Left colon (tissue), 2 donors: ENCODE measurements at places on chromosomes 4 and X. TPM values are rescaled to one million over a fixed set of nuclear protein-coding genes. Genes with fewer than 3 reads are reported as not detected.

DNA sequence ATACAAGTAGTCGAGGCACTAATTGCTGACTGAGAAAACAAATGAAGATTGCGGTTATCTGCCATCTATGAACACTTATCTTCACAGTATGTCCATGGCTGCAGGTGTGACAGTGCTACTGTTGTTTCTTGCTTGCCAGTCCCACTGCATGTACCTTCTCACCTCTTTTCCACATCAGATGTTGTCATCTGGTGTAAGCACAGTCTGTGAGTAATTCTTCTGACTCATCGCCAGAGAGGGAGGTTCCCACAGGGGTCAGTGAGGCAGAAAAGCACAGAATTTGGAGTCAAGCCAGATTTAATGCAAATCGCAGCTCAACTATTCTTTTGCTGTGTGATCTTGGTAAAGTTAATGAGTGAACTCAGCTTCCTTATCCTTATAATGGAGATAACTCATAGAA is 144.4 kb downstream of the GLRA2 start:
- DNase-seq, result no peak

DNA sequence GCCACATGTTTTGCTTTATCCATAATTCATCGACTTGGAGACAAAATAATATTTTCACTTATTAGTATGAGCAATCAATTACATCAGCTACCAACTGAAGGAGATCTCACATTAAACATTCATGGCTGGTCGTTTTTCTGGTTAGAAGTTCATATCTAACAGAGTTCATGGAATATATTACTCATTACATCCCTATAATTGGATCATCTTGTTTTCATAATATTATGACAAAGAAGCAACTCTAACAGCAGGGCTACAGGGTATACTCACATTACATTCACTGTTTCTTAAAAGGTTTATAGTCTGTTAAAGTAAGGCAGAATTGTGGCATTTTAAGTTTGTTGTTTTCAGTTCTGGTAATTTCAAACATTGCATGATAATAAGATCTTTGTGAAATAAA is 33.0 kb downstream of the GSTCD start:
- no peak for DNase-seq

DNA sequence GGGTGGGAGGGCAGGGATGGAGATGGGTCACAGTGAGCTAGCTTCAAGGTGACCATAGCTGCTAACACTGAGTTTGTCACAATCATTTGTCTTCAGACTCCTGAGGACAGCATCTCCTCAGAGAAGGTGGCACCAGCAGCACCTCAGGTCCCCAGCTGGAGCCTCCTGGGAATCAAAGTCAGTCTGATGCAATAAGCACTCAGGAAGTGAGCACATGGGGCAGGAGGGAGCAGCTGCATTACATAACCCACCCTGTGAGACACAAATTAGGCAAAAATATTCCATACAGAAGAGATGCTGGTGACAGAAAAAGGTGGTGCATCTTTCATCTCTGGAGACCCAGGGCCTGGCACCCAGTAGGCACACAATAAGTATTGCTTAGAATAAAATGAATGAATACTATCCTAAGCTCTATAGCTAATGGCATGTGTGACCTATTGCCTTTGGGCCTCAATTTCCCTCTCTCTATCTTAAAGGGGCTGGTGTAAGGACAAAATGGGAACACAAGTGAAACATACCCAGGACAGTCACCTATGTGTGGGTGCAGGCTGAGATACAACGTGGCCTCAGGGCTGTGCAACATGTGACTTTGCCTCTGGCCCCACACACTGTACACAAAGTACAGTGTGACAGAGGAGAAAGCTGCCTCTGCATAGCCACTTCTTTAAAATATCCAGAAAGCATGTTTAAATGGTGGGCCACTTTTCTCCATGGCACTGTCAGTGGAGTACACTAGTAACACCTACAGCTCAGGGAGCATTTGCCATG is 37.1 kb downstream of the SLC39A8 start:
- no peak for DNase-seq

- DNase-seq, result no peak
Observed at GRCh38 chrX:28998609-28999135, 411.4 kb downstream of the IL1RAPL1 start.

GRCh38 chr4:20255823-20256222 is 4.1 kb downstream of the SLIT2 start:
- no peak for DNase-seq

- DNase-seq, result no peak
Observed at GRCh38 chr4:56127716-56128115, 179.0 kb downstream of the CEP135 start.

- DNase-seq, result no peak
Observed at GRCh38 chr4:176270669-176271068, 1.6 kb upstream of the ASB5 start.

GRCh38 chr4:108940634-108941033 is 177.8 kb upstream of the ETNPPL start:
- no peak for DNase-seq

GRCh38 chr4:8101213-8102075 is 57.2 kb downstream of the ABLIM2 start:
- peak; percentile 92 for DNase-seq

GRCh38 chrX:70087857-70088630 is 25.8 kb downstream of the OTUD6A start:
- DNase-seq, result peak; percentile 15

DNA sequence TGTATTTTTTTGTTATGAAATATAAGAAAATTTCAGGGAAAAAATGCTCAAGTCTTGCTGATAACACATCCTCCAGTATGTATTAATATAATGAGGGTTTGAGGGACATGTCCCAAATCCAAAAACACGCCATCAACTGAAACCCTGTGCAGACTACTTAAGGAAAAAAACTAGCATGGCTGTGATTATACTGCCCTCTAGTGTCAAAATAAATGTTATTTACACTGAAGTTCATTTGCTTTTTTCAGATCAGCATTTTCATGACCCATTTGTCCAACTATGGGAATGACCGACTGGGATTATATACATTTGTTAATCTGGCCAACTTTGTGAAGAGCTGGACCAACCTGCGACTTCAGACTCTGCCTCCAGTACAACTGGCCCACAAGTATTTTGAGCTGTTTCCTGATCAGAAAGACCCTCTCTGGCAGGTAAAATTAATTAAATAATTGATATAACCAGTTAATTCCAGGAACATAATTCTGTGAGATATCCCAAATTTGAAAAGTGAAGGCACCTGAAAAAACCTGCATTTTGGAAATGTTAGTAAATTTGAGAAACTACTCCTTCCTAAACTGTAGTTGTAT is 128.5 kb downstream of the PRSS12 start:
- DNase-seq, result no peak

GRCh38 chr4:180398564-180398963 is 1844.6 kb upstream of the TENM3 start:
- DNase-seq, result no peak

- no peak for DNase-seq
Observed at GRCh38 chr4:104915864-104916263, 230.8 kb upstream of the TET2 start.

GRCh38 chrX:28988246-28988645 is 401.0 kb downstream of the IL1RAPL1 start:
- no peak for DNase-seq

DNA sequence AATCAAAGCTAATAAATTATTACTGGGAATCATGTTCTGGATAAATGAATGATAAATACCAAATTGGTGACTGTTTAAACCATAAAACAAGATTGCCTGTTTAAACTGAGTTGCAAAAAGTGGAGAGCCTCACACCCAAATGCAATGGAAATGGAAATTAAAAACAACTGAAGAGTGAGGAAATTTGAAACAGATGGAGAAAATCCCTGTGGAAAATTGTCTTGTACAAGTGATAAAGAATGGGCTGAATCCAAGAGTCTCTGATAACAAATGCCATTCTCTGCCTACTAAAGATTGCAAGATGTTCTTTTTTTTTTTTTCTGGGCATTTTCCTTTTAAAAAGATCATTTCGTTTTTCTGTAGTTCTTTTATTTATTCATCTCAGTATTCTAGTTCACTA is 426.3 kb downstream of the NLGN4X start:
- DNase-seq, result no peak

DNA sequence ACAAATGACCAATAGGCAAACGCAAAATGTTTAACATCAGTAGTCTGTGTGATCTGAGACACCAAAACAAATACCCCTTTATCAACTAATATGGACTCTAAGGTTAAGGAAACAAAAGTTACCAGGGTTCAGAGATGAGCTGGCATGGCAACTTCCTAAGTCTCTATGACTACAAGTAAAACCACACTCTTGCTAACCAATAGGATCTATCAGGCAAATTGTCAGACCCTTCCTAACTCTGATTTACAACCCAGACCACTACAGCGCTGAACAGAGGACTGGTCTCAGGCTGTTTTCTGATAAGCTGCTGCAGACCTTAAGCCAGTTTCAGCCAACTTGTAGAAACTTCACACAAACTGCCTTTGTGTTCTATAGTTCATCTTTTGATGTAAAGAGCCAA is 608.0 kb downstream of the TLL1 start:
- no peak for DNase-seq

- no peak for DNase-seq
Observed at GRCh38 chr4:77443941-77444340, 161.7 kb upstream of the CXCL13 start.

- no peak for DNase-seq
Observed at GRCh38 chr4:174681723-174682300, 147.2 kb downstream of the GLRA3 start.

- no peak for DNase-seq
Observed at GRCh38 chr4:12562021-12562420, 922.1 kb downstream of the RAB28 start.

DNA sequence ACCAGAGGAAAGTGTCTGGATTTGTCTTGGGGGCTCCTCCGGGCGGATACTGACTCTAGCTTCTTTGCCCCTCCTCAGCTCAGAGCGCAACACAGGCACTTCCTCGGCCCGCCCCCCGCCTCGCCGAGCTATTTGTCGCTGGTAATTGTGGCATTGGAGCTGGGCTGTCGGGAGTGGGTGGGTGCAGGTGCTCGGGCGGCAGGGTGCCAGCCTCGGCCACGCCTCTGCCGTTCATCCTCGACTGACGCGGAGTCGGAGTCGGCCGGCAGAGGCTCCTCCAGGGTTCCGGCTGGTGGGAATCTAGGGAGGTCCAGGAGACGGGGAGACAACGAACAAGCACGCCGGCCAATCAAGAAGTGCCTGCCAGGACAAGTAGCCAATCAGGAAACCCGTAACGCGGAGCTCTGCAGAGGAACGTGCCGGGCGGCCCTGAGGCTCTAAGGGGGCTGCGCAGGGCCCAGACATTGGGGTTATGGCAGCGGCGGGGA is 3.9 kb upstream of the SYN1 start:
- peak; percentile 28 for DNase-seq

DNA sequence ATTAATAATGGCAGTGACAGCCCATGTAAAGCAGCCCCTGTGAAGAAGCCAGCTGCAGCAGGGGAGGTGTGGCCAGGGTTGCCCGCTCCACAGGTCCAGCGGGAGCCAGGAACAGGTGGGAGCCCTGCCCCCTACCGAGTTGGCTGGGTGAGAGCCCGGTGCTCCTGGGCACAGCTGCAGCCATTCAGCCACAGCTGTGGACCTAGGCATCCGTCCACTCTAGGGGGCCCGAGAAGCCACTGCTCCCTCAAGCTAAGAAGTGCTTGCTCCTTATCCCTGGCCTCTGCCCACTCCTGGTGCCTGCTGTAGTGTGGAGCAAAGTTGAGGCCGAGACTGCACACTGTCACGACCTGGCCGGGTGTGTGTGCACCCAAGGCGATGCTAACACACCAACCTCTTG is 1469.0 kb downstream of the PCDH7 start:
- no peak for DNase-seq

DNA sequence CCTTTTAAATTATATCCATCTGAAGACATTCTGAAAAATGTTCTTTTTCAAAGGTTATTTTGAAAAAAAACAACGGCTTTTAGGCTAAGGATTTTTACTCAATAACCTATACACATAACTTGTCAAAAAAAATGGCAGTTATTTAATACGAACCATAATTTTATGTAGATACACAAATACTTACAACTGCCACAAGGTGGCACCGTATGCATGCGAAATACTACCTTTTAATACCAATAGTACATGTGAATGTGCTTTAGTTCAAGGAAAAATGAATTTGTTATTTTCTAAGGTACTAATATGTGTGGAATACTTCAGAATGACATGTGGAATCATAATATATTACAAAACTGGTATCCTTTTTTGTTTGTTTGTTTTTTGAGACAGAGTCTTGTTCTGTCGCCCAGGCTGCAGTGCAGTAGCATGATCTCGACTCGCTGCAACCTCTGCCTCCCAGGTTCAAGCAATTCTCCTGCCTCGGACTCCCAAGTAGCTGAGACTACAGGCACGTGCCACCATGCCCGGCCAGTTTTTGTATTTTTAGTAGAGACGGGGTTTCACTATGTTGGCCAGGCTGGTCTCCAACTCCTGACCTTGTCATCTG is 4.6 kb upstream of the MAD2L1 start:
- peak; percentile 37 for DNase-seq

DNA sequence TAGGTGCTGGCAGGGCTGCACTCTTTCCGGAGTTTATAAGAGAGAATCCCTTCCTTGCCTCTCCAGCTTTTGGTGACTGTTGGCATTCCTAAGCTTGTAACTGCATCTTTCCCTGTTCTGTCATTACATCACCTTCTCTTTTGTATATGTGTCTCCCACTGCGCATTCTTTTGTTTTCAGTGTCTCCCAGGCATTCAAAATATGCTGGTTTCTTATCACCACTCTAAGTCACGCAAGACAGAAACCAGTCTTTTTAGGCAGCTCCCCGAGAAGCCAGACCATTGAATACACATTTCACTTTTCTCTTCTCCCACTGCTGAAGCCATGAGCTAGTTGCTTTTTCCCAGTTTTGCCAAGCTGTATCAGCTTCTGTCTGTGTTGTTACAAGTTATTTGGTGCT is 71.0 kb downstream of the LAS1L start:
- no peak for DNase-seq

DNA sequence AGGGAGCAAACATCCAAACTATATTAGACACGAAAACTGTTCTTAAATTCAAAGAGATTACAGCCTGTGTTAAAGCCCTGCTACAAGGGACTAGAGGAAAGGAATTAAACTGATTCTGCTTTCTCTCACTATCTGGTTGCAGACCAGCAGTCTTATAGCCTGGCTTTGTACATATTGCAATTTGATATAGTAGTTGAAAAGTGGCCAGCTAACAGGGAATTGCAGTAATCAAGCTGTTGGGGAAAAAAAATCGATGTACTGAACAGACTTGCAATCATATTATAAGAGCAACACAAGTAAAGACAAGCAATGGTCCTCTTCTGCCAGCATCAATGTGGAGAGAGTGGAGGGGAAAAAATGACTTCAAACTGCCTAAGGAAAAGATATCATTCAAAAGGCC is 364.4 kb upstream of the EPHA5 start:
- DNase-seq, result no peak

- peak; percentile 50 for DNase-seq
Observed at GRCh38 chr4:184097241-184097605, 120.5 kb downstream of the ENPP6 start.

ANXA3 gene
- 51.9 TPM for total RNA-seq

TCEAL6 gene
- not detected for total RNA-seq

SPANXB1 gene
- total RNA-seq, result not detected

GPR82 gene
- 0.56 TPM for total RNA-seq

PDE6B gene
- total RNA-seq, result 1.3 TPM

PAK3 gene
- total RNA-seq, result 0.95 TPM

CWH43 gene
- 25.5 TPM for total RNA-seq

PDLIM3 gene
- 4.3 TPM for total RNA-seq

IL3RA gene
- total RNA-seq, result 9.4 TPM

SSX2 gene
- total RNA-seq, result not detected

TMSB4X gene
- total RNA-seq, result 4,840 TPM

GLRB gene
- 0.64 TPM for total RNA-seq

RTL3 gene
- total RNA-seq, result not detected

MND1 gene
- total RNA-seq, result 1.5 TPM

GABRQ gene
- 0.03 TPM for total RNA-seq
